ENCODE measurements at places on chromosomes 3 and 15.

GRCh38 chr15:64673866-64674265 is 101.5 kb downstream of the RBPMS2 start:
- no peak for DNase-seq

GRCh38 chr3:86814321-86814720 is 176.6 kb downstream of the VGLL3 start:
- DNase-seq: no peak

GRCh38 chr3:197847866-197848401 is 56.9 kb downstream of the LRCH3 start:
- no peak for DNase-seq

DNA sequence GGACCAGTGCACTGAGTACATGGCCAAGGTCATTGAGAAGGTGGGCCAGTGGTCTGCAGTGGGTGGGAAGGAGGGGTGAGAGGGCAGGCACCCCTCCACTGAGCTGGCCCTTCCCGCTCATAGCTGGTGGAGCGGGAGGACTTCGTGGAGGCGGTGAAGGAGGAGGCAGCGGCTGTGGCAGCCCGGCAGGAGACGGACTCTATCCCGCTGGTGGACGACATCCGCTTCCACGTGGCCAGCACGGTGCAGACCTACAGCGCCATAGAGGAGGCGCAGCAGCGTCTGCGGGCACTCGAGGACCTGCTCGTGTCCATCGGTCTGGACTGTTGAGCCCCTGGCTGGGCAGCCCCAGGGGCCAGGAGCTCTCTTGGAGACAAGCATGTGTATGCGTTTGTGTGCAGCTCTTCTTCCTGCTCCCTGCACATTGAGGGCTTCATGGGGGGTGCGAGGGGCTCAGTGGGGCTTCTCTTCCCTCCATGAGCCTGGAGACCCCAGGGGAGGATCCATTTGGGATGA is 7.5 kb downstream of the ABTB1 start:
- no peak for DNase-seq
